ENCODE measurements at places on chromosomes 5 and 9.

DNA sequence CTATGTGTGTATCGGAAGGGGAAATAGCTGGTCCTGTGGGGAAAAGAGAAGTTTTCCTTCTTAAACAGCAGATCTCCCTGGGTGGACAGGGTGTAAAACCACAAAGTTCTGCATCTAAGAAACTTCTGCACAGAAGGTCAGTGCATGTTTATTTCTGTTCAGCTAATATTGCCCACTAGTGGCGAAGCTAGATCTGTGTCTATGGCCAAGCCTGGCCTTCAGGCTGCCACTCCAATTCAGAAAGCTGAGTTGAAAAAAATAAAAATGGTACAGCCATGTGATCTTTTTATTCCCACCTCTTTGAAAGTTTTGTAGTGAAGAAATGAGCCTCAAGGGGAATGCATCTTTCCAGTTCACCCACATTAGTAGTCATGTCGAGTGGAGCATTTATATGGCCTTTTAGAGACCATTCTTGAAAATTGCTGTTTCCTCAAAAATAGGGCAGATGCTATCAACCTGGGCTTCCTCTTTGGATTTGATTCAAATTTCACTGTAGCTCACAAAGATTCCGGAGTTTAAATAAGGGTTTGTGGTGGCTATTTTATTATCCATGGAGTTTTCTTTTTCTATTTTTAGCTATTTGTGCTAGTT, 488.0 kb downstream of the PRELID2 start:
- DNase-seq, result no peak

DNA sequence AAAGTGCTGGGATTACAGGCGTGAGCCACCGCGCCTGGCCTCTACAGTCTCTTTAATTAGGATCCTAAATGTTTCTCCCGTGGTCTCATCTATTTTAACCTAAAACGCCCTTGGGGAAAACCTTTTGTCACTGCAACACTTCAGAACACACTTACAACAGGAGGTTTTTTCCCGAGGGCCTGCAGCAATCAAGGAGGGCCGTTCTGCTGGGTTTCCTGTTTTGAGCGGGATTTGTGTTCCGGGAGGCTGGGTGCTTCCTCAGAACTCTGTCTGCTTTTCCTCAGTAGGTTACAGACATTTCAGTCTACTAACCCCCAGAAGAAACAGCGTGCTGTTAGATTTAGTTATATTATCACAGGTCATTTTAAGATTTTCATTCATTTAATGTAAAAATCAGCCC, 65.4 kb upstream of the IRX4 start:
- DNase-seq, result no peak

- DNase-seq, result no peak
These were observed 883 bp upstream of the RNF145 start for GRCh38 chr5:159210210-159210661.

GRCh38 chr5:41305056-41305455, 91.7 kb upstream of the C6 start:
- DNase-seq, result no peak

DNA sequence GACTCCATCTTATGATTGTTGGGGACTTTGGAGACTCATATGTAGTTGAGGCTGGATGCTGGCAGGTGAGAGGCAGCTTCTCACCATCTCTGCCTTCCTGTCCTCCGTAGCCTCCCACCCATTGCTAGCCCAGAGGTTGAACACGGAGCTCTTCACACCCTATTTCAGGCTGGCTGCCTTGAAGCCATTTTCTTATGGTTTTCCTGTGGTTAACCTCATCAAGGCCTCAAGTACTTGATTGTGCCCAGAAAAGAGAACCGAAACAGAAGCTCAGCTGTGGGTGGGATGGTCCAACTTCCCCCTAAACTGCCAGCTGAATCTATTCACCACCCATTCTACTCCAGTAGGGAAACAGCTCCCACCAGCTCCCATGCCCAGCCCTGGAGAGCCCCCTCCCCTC, 102.9 kb downstream of the LIFR start:
- peak; percentile 12 for DNase-seq

DNA sequence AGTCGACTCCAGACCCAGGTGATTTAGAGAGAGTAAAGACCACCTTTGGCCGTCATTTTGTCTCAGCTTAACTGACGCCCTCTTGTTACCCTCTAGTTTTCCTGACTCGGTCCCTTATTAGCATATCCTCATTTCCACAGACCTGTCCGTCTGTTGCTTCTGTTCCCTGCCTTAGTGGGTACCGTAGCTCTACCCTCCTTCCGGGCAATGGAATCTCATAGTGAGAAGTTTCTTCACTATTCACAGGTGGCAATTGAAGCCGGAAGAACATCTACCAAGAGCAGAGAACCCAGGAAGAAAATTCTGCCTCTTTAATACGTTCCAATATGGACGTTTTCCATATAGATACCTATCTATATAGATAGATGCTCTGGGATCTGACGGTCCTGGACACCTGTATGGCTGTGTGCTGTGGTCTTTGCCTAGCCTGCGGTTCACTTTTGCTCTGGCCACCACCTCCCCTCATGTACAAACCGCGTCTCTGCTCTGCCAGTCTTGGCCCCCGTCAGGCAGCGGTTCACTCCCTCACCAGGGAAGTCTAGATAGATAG, 652 bp upstream of the TMEM161B start:
- no peak for DNase-seq

DNA sequence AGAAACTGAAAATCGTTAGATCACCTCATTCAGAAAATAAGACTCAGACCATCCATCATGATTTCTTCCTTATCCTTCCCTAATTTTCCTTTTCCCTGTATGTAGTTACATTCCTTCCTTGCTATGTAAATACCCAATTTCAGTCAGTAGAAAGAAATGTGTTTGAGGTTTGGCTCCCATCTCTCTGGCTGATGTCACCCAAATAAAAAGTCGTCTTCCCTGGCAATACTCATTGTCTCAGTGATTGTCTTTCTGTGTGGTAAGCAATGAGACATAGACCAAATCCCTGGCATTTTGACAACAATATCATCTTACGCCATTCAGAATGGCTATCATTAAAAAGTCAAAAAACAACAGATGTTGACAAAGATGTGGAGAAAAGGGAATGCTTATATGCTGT, 303.9 kb upstream of the EDIL3 start:
- no peak for DNase-seq

DNA sequence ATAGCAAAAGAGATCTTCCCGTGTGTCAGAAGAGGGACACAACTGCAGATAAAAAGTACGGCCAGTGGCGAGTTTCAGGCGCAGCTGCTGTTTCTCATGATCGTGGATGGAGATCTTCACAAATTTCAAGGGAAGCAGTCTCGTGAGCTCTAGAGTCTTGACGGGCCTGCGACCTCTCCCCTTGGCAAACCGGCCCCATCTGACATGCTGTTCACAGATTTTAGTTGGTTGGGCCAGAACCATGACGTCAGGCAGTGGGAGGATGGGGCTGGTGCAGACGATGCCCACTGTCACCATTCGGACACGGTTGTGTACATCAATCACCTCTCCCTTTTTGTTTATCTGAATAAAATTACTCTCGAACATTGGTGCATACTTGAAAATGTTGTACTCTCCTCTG, 396 bp downstream of the GARIN3 start:
- DNase-seq, result no peak

GRCh38 chr5:127993476-127993875, 90.1 kb upstream of the SLC12A2 start:
- no peak for DNase-seq

DNA sequence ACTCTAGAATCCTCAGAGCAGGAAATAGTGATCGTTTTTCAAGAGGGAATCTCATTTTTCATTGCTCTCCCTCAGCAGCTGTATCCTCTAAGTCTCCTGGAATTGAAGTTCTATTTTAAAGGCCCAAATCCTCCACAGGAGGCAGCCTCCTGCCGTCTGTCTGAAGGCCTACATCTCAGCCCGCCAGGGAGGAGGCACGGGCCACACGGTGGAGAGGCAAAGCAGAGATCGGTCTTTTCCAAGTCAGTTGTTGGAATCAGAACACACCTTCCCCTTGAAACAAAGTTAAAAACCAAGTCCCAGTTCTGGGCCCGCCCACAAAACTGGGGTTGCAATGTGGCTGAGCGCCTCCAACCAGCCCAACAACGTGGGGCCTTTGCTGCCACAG, 68.7 kb downstream of the RAPGEF1 start:
- no peak for DNase-seq

DNA sequence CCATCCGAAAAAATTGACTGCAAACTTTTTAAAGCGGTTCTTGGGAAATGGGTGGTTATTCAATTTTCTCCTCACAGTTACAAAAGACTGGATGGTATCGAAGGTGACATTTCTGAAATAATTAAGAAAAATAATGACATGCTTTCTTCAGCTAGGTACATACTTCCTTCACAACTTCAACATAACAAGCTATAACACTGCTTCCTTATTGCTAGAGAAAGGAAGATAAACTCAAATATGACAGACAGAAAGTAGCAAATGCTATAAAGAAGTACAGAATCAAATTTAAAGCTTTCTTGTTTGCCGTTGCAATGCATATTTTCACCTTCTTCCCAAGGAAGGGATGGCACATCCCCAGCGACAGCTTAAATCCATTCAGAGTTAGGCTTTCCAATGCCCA, 93.5 kb upstream of the EFNA5 start:
- no peak for DNase-seq

- no peak for DNase-seq
These were observed 38.3 kb upstream of the S1PR3 start for GRCh38 chr9:88952976-88953375.

DNA sequence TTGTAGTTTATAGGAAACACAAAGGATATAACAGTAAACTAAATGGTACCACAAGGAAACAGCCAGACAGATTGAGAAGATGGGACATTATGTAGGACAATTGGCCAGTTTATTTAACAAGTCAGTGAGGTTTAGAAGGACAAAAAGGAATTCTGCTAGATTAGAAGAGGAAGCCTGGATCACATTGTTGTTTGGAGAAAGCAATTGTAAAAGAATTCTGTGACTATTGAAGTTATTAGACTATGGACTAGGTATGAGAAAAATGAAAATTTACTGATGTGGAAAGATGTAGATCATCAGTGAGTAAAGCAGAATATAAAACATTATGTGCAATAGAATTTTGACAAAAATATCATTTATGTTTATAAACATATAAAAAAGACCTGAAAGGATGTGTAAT, 97.1 kb downstream of the CFAP95 start:
- DNase-seq, result no peak

- DNase-seq, result no peak
These were observed 256.8 kb upstream of the TNC start for GRCh38 chr9:115374724-115375268.

- DNase-seq, result no peak
These were observed 112.2 kb upstream of the LHFPL2 start for GRCh38 chr5:78760770-78761169.

DNA sequence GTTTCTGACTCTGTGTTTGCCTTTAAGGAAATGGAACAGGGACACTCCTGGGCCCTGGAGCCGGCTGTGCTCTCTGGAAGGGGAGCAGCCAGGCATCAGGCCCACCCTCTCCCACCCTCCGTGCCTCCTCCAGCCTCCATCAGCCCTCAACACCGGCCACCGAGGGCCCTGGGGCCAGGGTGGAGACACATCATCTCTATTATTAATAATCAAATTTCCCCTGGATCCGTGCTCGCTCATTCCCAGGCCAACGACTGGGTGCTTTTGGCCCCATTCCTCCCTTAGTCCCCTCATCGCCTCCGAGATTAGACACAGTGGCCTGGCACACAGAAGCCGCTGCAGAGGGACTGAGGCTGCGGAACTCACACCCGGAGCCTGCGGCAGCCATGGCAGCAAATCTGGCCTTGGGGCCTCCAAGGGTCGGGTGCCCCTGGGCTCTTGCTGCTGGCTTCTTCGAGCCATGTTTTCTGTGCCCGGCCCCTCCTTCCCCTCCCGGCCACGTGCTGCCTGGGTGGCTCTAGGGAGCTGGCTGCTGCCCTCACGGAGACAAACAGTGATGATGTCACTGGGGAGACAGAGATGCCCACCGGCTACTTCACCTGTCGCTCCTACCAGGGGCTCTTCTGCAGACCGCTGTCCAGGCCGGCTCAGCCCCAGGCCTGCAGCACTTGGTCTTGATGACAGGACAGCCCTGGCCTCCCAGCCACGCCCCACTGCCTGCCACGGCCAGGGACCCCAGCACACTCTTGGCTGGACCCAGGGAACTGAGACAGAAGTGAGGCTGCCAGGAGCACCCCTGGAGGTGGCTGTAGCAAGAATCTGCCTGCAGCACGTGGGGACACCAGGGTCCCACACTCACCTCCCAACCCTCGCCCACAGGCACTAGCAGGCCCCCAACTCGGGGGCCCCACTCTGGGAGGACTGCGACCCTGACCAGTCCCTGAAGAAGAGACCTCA, 76.6 kb upstream of the PPP1R26 start:
- no peak for DNase-seq

DNA sequence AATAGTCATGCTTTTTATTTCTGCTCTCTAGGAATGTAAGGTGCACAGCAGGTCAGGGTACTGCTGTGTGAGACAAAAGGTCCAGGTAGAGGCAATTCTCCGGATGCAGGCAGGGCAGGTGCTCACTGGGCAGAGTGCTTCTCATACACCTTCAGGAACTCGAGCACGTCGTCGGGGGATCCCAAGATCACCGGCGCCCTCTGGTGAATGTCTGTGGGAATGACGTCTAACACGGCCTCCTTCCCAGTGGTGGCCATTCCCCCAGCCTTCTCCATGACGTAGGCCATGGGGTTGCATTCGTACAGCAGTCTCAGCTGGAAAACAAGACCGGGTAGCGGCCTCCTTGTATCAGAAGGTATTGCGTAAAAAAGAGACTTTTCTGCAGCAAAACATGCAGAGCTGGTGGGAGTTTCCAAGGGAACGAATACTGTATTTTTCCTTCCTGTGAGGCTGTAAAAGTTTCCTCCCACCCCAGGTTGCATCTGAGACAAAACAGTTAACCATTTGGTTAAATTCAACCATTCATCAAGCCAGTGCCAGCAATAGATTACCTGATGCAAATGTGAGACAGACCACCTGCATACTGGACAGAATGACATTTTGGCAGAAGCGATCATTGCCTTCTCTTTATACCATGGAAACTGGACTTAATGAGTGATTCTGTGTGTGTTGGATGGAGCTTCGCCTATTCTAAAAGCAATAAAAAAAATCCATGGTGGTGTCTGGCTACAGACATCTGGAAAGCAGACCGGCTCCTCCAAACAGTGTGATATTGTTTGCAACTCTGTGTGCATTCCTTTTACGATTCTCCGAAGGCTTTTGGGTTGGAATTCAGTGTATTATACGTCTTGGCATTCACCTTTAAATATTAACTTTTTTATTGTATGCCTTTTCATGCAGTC, 9.9 kb upstream of the FBP2 start:
- DNase-seq, result peak; percentile 28

- DNase-seq, result no peak
These were observed 1.0 kb downstream of the DMRT2 start for GRCh38 chr9:1051210-1051583.

- DNase-seq, result no peak
These were observed 48.9 kb downstream of the FAM174A start for GRCh38 chr5:100584069-100584468.

GRCh38 chr9:129455151-129455995, 165.5 kb downstream of the C9orf50 start:
- no peak for DNase-seq

Measured in stimulated activated CD4-positive, alpha-beta T cell treated with anti-CD3 and anti-CD28 coated beads, Interleukin-2, amount 100 ng/mL, for 4 hours (primary cell).